ENCODE measurements at places on chromosomes 11 and 22. TPM values are rescaled to one million over a fixed set of nuclear protein-coding genes. Genes with fewer than 3 reads are reported as not detected.

Gene IRAG1
- 0.59 TPM for total RNA-seq

Gene PAMR1
- 26.1 TPM for total RNA-seq

Gene CECR2
- 0.15 TPM for total RNA-seq

Gene MB
- total RNA-seq: not detected

Gene TBX10
- total RNA-seq: not detected

Gene GLYATL1
- total RNA-seq: 1.3 TPM

Gene OR6T1
- not detected for total RNA-seq

Gene PHOX2A
- total RNA-seq: not detected

Gene OR4A16
- total RNA-seq: not detected

Gene MRPL40
- total RNA-seq: 41.4 TPM

Gene CSNK2A3
- total RNA-seq: 1.0 TPM

Gene C11orf86
- total RNA-seq: not detected

Gene GSC2
- not detected for total RNA-seq

Gene GAB4
- not detected for total RNA-seq

Gene FGF19
- not detected for total RNA-seq

Gene CCDC157
- 3.4 TPM for total RNA-seq

Gene MMP7
- not detected for total RNA-seq

Gene LUZP2
- total RNA-seq: 0.15 TPM

Gene OR51A2
- not detected for total RNA-seq

Gene METTL15
- total RNA-seq: 13.4 TPM

Gene LINC01488
- total RNA-seq: not detected

Gene OR2D2
- total RNA-seq: not detected

Gene MMP11
- total RNA-seq: 4.5 TPM

Gene PGA3
- not detected for total RNA-seq

Gene CLDN5
- 0.50 TPM for total RNA-seq
